Activated CD4-positive, alpha-beta T cell treated with anti-CD3 and anti-CD28 coated beads for 48 hours (primary cell): ENCODE measurements at places on chromosomes 2 and 18.
A peak's percentile ranks its signal among the peaks of the same experiment; 100 is the strongest.

DNA sequence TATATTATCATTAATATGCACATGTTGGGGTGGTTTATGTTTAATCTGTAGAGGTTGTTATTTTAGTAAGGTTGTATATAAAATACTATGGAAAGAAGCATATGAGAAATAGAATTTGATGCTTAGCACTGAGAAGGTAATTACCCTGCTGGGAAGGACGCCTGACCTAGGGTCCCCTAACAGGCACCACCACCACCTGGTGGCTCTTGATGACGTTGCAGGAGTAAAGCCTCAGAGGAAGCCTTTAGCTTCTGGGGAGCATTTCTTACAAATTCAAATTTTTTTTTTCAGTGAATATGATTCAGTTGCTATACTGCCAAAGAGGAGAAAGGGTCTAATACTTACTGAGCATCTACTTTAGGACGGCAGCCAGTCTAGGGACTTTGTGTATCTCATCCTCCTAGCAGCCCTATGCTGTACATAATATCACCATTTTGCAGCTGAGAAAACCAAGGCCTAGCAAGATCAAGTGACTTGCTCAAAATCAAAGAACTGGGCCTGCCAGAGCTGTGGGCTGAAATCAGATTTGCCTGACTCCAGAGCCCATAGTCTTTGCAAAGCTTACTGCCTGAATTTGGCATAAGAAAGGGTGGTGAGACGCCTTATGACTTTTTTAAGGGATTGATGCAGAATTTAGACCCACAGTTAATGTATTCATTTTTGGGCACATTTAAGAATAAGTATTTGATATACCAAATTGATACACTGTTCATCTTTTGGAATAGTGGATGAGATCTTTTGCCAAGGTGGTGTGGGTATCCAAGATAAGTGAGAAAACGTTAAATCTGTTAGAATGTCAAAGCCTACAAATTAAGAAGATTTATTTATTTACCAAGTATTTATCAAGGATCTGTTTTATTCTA is 78.8 kb upstream of the GAREM1 start:
- DNase-seq = peak; percentile 64

DNA sequence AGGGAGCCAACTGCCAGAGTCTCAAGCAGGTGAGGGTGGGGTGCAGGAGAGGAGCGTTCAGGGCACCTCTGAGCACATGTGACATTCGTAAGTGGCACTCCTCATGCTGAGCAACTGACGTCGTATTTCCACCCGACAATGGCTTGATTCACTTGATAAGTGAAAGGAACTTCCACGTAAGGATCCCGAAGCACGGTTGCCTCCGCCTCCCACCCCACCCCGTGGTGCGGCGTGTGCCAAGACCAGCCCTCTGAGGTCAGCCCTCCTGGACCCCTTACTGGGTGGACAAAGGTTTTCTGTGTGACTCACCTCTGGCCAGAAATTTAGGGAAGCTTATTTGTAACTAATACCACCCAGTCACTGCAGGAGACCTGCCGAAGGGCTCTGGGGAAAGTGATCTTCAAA is 59.9 kb downstream of the AGAP1 start:
- DNase-seq = no peak

DNA sequence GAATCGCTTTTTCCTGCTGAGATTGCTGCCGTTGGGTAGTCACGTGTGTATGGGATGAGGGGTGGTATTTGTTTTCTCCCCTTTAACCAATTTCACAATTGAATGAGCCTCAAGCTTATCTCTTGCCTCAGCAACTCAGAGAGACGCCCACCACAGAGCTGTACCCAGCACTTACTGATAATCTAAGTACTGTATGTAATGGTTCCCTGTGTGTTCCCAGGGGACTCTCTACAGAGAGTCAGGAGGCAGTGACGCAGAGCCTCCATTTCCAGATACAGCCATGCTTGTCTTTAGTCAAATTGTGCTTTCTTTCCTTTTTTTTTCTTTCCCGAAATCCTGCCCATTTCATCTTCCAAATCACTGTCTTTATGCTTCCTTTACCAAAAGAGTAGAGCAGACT is 1102.1 kb upstream of the KLHL29 start:
- no peak for DNase-seq

DNA sequence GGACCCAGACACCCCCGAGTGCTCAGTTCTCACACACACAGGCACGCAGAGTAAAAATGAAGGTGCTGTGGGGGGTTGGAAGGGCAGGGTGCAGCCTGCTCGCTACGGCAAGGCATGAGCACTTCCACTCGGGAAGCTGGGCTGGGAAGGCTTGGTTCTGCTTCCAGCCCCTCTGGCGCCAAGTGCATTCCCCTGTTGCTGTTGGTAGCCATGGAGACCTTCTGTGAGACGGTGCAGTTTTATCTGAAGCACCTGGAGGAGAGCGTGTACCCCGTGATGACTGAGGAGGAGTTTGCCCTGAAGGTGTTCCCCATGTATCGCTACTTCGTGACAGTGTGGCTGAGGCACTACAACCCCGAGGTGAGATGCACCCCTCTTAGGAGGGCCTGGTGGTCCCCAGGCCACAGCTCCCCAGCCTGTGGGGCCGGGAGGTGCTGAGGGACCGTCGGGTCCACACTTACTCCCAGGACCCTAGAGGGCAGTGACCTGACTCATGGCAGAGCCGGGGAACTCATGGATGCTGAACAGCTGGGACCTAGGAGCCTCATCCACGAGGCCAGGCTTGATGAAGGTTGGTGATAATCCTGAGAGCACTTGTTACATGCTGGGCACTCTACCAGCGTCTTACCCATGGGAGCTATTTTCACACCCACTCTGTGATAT is 15.5 kb downstream of the MROH2A start:
- DNase-seq = no peak

DNA sequence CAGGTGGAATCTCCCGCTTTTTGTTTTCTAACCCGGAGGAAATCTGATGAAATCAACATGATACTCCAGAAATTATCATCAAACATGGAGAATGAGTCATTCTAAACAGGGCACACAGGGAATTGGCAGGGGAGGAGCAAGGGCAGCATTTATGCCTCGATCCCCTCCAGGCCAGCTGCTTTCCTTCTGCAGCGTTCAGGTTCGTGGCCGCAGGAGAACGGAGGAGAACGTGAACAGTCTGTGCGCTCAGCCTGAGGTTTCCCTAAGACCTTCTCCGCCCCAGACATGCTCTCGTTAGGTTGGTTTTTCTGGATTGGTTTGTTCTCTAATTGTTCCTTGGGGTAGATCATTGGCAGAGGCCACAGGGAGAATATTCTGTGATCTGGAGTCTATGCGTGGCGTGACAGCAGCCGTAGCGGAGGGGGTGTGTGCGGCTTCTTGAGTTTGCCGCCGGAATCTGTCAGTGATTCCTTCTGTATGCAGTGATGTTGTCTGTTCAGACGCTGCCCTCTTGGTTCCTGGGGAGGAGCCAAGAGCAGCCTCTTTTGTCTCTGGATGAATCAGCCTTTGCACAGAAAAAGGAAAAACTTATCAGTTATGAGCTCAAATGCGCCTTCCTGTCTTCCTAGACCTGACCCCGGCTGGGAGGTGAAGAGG is 75.9 kb downstream of the SH3BP4 start:
- DNase-seq = no peak

DNA sequence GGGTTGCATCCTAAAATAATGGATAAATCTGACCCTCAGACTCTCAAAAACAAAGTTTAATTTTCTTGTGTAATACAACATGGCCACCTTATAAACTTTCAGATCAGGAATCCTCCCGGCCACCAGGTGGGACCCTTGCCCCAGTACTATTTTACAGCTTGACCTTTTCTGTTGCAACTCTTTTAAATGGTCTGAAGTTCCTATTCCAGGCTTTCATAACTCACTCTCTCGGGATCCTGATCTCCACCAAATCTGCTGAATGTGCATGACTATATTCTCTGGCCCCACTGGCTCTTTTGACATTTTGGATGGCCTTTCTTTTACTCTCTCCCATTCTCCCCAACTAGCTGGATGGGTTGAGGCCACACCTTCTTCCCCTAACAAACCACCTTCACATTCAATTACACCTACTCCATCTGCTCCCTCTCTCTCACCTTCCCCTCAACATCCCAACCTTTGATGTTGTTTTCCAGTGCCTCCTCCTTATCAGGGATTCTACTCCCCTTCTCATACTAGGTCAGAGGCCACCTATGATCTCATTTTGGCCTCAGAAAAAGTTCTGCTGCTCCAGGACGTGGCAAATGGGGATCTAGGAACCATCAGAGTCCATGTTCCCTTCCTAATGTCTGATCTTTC is 70.8 kb downstream of the SESTD1 start:
- no peak for DNase-seq

DNA sequence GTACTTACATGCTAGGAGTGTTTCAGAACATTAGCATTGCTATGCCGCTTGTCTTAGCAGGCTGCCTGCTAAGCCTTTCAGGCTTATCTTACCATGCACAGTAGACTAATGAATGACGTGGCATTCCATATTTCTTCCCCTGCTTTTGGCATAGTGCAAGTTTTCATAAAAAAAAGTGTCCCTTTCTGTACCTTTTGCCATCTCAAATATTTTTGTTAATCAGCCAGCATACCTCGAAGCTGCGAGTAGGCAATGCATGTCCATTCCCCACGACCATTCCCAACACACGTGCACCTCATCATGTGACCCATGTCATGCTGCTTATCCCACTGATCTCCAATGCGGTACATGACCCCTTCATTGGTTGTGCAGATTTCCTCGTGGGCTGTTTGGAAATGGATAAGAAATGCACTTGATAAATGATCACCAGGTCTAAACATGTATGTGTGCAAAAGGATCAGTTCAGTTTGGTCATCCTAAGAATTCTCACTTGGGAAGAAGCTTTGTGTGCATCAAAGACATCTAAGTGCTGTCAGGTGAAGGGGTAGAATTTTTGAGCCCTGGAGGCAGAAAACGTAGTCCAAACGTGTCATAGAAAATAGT is 13.9 kb downstream of the FN1 start:
- no peak for DNase-seq

- no peak for DNase-seq
These were observed 145.1 kb downstream of the ASB1 start for GRCh38 chr2:238571661-238572372.

DNA sequence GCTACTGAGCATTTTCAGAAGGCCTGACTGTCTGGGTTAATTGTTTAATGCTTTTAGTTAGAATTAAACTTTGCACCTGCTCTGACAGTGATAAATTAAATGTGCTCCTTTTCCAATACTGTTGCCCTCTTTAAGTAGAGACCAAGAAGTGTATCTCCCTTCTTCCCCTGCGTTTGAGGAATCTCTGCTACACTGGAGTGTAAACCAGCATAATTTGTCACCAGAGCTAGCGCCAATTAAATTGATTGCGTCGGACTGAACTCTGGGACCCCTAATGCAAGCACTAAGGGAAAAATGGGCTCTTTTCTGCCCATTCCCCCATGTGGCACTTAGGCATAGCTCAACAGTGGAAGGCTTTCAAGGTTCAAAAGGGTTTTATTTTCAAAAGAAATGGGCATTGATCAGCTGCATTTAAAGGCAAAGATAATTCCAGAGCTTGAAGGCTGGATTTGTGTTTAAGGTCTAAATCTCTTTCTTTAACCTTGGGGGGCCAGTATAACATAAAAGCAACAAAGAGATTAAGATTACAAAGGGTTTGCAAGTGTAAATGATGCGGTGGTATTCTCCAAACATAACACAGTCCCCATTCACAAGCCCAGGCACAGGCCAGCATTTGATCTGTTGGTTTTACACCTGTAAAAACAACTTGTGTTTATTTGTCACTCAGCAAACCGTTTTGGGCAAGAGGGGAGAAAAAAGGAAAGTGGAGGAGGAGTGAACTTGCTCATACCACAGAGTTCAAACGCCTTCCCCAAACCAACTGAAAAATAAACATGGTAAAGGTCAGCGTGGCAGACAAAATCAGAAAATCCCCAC is 427.6 kb downstream of the BCL11A start:
- DNase-seq = no peak

DNA sequence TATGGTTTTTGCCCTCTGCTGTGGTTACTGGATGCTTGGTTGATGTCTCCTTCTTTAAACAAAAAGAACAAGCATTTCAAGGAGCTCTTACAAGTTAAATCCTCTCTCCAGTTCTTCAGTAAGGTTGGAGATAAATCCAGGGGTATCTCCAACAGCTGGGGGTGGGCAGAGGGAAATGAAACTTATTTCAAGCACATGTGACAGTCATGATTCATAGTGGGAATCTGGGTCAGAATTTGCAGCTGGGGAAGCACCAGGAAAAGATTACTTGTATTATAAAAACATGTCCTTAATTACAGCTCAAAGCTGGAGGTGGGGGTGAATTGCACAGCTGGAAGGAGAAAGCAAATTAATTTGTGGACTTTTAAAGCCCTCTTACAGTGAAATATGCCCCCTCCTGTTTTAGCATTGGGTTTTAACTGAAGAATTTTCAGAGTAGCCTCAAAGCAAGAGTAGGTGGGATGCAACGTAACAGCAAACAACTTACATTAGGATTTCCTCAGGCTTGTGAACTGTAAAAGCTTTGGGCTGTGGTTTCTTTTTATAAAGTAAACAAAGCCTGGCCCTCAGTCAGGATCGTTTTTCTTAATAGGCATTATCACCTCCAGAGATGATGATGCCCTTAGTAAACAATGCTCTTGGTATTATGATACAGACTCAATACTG is 596.4 kb downstream of the NYAP2 start:
- no peak for DNase-seq

GRCh38 chr2:2542316-2542715 is 211.2 kb upstream of the MYT1L start:
- no peak for DNase-seq

DNA sequence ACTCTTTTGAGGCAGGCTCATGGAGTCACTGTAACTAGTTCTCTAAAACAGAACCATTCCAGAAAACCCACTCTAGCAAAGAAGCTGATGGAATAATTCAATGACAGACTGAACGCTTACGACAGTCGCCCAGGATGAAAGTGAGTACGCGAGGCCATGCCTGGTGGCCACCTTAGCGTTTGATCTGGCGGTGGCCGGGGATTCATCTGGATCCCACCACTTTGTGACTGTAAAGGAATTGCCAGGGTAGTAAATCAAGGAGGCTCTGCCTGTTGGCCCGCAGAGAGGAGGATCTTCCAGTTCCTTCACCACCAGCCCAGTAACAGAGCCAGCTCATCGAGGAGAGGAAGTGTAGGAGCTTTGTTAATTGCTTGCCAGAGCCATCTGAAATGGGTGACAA is 34.6 kb downstream of the GREB1 start:
- no peak for DNase-seq

GRCh38 chr18:44178476-44178875 is 502.2 kb upstream of the SETBP1 start:
- no peak for DNase-seq

GRCh38 chr18:6174983-6175745 is 239.5 kb downstream of the L3MBTL4 start:
- DNase-seq = no peak

DNA sequence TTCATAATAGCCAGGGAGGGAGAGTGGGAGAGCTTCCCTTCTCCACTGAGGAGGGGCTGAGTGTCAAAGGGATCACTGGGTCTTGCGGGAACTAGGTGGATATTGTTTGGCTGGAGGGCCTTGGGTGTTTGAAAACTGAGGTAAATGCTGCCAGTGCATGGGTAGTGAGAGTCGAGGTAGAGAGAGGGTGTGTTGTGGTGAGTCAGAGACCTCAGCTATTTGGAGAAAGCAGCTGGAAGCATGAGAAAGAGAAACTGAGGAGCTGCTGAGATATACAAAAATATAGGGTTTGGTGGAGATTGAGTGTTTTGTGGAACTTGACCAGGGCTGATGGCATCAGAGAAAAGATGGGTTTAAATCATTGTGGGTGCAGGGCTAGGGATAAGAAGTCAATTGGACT is 127.0 kb upstream of the CCDC195 start:
- no peak for DNase-seq
